Naive B cell (primary cell): ENCODE measurements at places on chromosomes 1 and 21. TPM values are rescaled to one million over a fixed set of nuclear protein-coding genes. Genes with fewer than 3 reads are reported as not detected.

The GUCA2A gene
- not detected for polyA plus RNA-seq

- no peak for DNase-seq
These were observed 293.3 kb downstream of the DISC1 start for GRCh38 chr1:231919886-231920285.

GRCh38 chr21:14670409-14670808 lies 124.3 kb upstream of the SAMSN1 start:
- no peak for DNase-seq

DNA sequence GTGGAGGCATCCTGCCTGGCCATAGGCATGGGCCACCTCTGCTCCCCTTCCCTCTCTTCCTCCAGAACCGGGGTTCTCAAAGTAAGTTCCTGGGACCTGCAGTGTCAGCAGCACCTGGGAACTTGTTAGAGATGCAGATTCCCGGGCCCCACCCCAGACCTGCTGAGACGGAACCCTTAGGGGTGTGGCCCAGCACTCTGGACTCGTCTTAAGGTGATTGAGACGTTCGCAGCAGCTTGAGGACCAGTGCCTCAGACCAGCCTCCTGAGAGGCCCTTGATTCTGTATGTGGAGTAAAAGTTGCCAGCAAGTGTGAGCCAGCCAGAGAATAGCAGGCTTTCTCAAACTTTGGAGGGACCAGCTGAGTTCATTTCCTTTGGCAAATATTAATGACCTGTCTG lies 14.2 kb downstream of the COQ8A start:
- no peak for DNase-seq
